ENCODE measurements at places on chromosomes 13 and 19.

DNA sequence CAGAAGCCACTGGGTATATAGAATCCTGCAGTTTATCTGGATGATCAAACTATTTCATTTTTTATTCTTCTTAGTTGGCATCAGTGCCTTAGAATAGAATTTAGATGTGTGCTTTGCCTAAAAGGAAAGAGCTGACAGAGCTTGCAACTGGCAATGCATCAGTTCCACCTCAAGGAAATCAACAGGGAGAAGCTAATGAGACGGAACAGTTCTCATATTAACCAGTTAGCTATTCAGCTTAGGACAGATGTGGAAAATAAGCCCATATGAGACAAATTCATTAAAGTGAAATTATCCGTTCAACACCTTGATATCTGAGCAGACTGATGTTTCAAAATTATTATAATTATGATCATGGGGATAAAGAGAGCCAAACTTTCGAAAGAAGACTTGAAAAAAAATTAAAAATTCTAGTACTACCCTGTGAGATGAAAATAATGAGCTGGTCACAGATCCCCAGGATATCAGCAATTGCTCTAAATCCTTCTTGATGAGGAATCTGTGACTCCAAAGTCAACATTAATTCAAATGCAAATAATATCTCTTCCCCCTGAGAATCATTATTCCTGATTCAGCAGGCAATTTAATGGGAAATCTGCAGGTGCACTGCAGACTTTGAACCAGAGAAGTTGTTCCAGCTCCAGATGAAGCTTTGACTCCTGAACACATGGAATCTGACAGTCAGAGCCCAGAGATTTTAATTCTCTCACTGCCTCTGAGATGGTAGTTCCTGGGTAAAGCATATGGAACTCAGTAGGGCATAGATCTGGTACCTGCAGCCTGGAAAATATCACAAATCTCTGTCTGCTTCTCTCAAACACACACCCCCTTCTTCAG lies 486.8 kb downstream of the FOXO1 start:
- no peak for DNase-seq

GRCh38 chr19:31402529-31403316 lies 53.5 kb upstream of the TSHZ3 start:
- DNase-seq, result no peak

DNA sequence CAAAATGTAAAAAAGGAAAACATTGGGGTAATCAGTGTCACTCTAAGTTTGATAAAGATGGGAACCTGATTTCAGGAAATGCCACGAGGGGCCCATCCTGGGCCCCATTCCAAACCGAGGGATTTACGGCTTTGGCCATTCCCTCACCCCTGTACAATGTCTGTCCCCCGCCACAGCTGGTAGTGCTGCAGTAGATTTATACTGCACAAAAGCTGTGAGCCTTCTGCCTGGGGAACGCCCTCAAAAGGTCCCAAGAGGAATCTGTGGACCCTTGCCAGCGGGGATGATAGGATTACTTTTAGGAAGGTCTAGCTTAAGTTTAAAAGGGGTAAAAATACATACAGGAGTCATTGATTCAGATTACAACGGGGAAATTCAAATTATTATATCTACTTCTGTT lies 173.4 kb upstream of the SGCG start:
- DNase-seq, result no peak

GRCh38 chr19:11574689-11575088 lies 2.8 kb downstream of the ACP5 start:
- DNase-seq, result no peak

- no peak for DNase-seq
These were observed 29.0 kb upstream of the ZNF709 start for GRCh38 chr19:12513531-12514061.

Data from stimulated activated CD8-positive, alpha-beta memory T cell treated with anti-CD3 and anti-CD28 coated beads, Interleukin-15, amount 100 ng/mL, for 1 hour (primary cell).